ENCODE measurements at places on chromosomes 2 and 18.
A peak's percentile ranks its signal among the peaks of the same experiment; 100 is the strongest.

GRCh38 chr2:8582651-8583399 lies 99.0 kb upstream of the ID2 start:
- DNase-seq = no peak

DNA sequence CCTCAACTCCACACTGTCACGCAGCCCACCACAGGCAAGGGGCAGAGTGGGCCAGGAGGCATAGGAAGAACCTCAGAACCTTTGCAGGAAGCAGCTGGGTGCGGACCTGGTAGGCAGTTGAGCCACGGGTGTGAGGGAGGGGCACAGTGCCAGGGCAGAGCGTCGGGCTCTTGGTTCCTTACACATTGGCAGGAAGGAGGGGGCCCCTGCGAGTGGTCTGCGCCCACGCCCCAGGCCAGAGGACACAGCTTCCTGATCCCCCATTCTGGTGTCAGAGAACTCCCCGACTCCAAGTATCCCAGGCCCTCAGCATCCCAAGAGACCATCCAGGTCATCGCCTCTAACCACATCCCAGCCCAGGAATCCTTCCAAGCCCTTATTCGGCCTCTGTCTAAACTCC lies 61.5 kb downstream of the TNS1 start:
- DNase-seq = no peak

- DNase-seq = peak; percentile 62
These were observed 13.7 kb upstream of the MMADHC start for GRCh38 chr2:149601141-149601796.

- no peak for DNase-seq
These were observed 36.4 kb downstream of the LANCL1 start for GRCh38 chr2:210440206-210440605.

DNA sequence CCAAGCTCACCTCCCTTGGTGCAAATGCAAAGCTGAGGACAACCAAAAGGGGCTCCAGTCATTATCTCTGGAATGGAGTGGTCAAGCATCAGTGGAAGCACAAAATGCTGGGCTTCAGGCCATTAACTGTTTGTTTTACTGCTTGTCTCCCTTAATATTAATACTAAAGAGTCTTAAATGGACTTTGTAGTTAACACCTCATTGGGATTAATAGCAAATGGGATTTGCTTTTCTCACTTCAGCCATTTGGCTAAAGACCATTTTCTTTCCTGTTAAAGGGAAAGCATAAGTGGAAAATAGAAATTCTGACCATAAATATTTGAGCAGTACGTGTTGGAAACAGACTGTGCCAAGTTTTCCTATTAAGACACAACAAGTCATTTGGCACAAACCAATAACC lies 154.4 kb downstream of the DNER start:
- DNase-seq = no peak

DNA sequence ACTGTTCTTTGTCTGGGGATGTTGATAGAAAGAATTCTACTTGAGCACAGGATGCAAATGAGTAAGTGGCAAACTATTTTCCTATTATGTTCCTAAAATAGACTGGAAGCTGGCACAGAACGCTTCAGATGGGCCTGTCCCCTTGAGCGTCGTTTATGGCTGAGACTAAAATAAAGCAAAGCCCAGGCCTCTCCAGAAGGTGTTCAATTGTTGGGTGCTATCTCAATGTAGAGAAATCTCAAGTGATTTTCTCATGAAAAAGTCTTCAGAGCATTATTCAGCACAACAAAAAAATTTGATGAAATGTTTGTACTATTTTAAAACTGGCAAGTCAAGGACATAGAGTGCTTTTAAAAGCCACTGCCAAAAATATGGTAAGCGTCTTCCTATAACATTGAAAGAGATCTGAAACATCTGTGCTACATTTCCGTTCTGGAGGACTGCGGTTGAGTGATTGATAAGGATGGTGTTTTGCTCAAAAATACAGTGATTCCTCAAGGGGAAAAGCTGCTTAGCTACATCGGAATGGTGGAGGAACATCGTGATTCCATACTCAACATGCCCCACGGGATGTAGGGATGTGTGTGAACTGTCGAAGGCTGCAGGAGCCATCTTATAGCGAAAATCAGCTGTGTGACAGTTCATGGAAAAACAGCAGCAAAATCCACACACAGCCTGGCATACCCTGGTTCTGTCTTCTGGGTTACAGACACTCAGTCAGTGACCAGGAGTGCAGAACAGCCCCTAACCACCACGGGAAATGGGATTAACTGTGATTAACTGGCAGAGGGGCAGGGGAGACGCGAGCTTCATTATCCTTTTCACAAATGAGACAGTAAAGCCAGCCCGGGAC lies 10.4 kb upstream of the LRRFIP1 start:
- peak; percentile 71 for DNase-seq

DNA sequence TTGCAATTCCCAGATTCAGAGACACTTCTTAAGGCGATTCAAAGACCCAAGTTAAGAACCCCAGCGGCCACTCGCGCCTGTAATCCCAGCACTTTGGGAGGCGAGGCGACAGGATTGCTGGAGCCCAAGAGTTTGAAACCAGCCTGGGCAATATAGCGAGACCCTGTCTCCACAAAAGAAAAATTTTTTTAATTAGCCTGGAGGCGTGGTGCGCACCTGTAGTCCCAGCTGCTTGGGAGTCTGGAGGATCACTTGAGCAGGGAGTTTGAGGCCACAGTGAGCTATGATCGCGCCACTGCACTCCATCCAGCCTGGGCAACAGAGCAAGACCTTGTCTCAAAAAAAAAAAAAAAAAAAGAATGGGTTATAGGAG lies 585 bp upstream of the ANAPC1 start:
- no peak for DNase-seq

- DNase-seq = peak; percentile 9
These were observed 52.0 kb downstream of the FTCDNL1 start for GRCh38 chr2:199798831-199799580.

DNA sequence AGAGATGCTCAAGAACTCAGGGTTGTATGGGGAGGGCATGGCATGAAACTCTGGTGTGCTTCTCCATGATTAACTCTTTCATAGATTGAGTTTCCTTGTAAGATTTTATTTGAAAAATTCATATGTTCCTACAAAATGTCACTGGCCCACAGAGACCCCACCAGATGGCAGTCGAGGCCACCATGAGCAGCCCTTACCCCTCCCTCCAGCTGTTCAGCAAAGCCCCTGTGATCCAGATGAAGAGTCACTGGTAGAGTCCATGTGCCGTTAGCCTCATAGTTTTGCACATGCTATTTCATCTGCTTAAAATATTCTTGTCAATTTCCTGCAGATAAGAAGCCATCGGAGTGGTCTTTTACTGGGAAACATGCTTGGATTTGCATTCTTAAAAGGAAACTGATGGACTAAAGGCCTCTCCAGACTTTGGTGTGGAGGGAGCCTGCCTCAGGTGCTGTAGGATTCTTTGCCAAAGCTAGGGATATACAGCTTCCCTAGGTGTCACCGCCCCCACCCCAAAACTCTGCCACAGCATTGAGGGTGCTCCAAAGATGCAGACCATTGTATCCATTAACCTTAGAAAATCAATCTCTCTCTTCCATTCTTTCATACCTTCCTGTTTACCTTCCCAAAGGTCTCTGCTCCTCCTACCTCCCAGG lies 18.8 kb downstream of the ZNF385B start:
- DNase-seq = peak; percentile 27

DNA sequence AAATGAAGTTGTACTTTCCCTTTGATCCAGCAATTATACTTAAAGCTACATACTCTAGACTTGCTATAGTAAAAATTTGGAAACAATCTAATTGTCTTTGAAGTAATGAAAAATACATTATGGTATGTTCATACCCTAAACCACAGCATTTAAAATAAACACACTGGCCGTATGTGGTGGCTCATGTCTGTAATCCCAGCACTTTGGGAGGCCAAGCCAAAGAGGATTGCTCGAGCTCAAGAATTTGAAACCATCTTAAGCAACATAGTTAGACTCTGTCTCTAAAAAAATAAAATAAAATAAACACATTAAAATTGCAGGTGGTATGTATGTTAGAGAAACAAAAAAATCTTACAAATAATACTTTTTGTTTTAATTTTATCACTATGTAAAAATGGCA lies 208.1 kb upstream of the KLHL14 start:
- peak; percentile 52 for DNase-seq

- DNase-seq = no peak
These were observed 115.5 kb upstream of the CYP26B1 start for GRCh38 chr2:72263043-72263775.

GRCh38 chr2:8357738-8358518 lies 323.9 kb upstream of the ID2 start:
- DNase-seq = no peak

DNA sequence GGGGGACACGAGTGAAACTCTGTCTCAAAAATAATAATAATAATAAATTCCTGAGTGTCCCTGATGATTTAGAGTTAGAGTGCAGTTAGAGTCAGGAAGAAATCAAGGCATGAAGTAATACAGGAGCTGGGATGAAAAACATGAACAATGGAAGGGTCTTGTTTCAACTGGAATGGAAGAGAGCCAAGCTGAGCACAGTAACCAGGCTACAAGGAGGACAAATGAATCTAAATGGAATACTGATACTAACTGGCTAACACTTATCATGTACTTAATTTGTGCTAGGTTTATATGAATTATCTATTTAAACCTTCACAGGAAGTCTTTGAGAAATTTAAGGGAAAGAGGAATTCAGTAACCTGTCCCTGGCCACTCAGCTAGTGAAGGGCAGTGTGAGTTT lies 38.8 kb upstream of the PSME4 start:
- DNase-seq = no peak

DNA sequence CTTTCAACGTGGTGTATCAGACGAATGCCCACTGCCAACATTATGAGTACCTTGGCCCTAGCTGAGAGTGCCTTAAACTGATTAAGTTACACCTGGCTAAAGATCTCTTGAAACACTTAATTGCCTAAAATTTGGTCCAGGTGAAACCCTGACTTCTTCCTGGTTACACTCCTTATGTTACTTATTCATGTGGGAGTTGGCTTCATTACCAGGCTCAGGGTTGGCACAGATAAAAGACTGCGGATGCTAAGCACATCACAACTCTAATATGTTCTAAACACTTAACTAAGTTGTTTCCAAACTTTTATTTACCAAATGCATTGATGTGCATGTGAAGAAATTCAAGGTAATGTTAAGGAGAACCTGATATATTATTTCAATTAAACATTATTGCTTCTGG lies 298.9 kb downstream of the TCF4 start:
- no peak for DNase-seq

GRCh38 chr2:98656800-98657199 lies 48.4 kb downstream of the UNC50 start:
- no peak for DNase-seq

DNA sequence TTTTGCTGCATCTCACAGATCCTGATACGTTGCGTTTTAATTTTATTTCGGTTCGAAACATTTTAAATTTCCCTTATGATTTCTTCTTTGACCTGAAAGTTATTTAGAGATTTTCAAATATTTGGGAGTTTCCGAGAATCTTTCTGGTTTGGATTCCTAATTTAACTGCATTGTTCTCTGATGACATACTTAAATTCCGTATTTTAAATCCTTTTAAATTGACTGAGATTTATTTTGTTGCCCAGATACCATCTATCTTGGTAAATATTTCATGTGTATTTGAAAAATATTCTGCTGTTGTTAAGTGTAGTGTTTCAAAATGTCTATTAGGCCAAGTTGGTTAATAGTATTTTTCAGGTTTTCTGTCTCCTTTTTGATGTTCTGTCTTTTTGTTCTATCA lies 37.7 kb downstream of the MROH2A start:
- DNase-seq = no peak

- DNase-seq = no peak
These were observed 94.8 kb downstream of the PPP1R1C start for GRCh38 chr2:182080493-182080892.

- DNase-seq = no peak
These were observed 25.8 kb upstream of the NRP2 start for GRCh38 chr2:205656461-205656860.

DNA sequence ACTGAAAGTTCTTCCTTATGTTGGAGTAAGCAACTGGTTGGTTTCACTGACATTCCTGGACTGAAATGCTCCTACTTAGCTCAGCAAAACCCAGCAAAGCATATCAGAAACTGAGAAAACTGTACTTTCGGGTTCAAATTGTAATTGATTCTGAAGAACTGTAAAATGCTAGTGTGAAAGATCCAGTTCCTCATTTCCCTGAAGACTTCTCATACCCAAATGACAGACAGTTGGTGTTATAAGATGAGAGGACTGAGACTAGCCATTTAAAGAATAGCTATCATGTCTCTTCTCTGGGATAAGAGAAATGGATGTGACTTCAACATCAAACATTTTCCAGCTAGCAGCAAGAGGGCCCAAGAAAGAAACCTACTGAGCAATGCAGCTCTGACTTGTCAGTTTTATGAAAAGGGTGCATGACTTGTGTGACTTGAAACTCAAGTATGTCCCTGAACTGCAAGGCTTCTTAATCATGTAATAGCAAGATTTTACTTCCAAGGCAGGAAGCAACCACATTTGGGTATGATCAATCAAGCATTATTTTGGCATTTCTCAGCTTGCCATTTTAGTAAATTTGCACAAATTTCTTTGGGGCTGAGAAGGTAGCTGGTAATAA lies 420.3 kb upstream of the MMADHC start:
- DNase-seq = no peak

GRCh38 chr2:29817801-29818680 lies 103.3 kb downstream of the ALK start:
- no peak for DNase-seq

DNA sequence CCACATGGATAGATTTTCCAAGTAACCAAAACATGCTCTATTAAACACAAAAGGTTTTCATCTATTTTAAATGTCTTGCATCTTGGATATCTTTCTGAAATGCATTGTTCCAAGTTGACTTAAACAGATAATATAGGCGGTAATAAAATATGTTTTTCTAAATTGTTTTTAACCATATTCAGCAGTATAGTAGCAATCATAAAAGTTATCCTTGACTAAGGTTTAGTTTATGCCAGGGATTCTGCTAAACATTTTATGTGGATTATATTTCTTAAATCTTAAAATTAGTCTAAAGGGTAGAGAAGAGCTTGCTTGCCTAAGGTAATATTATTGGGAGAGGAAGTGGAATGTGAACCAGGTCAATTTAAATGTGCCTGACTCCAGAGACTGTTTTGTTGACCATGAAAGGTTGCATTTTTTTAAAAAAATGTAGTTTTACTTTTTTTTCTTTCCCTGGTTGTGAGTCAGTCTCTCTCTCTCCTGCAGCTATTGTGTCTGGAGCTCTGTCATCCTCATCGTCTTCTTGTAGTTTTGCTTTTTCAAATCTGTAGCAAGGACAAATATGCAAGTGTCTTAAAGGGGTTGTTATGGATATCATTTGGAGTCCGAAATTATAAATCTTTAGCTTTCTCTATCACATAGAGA lies 309.1 kb upstream of the COL3A1 start:
- DNase-seq = peak; percentile 78

DNA sequence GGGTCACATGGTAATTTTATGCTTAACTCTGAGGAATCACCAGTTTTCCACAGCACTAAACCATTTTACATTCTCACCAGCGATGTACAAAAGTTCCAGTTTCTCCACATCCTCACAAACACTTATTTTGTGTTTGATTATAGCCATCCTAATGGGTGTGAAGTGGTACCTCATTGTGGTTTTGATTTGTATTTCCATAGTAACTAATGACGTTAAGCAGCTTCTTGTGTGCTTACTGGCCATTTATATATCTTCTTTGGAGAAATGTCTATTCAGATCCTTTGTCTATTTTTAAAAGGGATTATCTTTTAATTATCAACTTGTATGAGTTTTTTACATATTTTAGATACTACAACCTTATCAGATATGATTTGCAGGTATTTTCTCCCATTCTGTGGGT lies 42.0 kb downstream of the CCDC150 start:
- no peak for DNase-seq

- DNase-seq = peak; percentile 62
These were observed 15.7 kb downstream of the FAM98A start for GRCh38 chr2:33583194-33583938.

GRCh38 chr18:75054046-75054445 lies 154.9 kb downstream of the PTGR3 start:
- DNase-seq = no peak
